ENCODE measurements at places on chromosomes 4 and X. TPM values are rescaled to one million over a fixed set of nuclear protein-coding genes. Genes with fewer than 3 reads are reported as not detected.

GRCh38 chr4:181548873-181549575 is 694.2 kb upstream of the TENM3 start:
- peak; percentile 87 for DNase-seq

GRCh38 chrX:13432414-13433297 is 112.8 kb upstream of the ATXN3L start:
- peak; percentile 99 for DNase-seq

GRCh38 chr4:171565130-171565788 is 247.9 kb upstream of the GALNTL6 start:
- DNase-seq: no peak

- DNase-seq: peak; percentile 64
These were observed 488 bp downstream of the SLC25A5 start for GRCh38 chrX:119468551-119469312.

- no peak for DNase-seq
These were observed 70.7 kb upstream of the TEX13C start for GRCh38 chrX:125248931-125249330.

DNA sequence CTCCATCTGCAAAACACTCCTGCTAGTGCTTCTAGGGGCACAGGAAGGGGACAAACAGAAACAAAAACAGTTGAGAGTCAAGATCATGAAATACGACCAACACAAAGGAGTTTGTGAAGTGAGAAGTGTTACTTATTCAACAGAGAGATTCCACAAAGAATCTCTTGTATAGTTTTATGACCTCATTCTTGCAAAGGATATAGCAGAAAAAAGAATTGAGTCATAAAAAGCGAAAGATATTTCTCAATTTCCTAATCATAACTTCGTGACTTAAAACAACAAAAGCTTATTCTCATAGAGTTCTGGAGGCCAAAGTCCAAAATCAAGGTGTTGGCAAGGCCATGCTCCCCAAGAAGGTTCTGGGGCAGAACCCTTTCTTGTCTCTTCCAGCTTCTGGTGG is 40.7 kb downstream of the TIGD4 start:
- peak; percentile 16 for DNase-seq

DNA sequence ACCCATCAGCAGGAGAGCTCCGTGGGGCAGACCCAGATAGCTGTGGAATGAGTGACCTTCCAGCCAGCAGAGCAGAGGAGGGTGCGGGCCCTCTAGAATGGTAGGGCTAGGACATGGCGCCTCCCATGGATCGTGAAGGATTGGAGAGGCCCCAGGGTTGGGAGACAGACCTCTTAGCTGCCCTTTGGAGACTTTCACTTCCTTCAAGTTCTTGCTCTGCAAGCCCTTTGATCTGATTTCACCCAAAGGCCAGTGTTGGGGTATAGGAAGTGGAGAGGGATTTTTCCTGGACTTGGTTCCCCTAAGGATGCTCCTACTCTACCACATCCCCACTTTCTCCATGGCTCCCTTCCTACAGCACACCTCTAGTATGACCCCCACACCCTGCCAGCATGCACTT is 3.0 kb downstream of the SASH3 start:
- no peak for DNase-seq

GYG2 gene
- 4.3 TPM for total RNA-seq

DNA sequence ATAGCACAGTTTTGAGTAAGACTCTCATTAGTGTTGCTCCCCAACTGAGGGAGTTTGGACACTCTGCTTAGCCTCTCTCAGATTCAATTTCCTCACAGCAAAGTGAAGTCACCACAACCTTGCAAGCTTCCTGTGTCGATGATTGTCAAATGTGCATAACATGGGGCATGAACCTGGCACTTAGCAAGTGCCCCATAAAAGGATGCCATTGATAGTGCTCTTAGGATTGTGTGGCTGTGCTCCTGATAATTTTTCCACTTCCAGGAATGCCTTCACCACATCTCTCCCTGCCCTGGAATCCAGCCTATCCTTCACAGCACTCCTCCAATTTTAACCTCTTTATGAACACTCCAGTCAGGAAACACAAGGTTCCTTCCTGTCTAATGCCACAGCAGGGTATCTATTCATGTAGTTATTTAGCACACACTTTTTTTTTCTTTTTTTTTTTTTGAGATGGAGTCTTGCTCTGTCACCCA is 309.4 kb downstream of the PPP3CA start:
- DNase-seq: no peak

RAB9A gene
- 51.8 TPM for total RNA-seq

- DNase-seq: no peak
These were observed 452.3 kb downstream of the MID1IP1 start for GRCh38 chrX:39253551-39253950.

DNA sequence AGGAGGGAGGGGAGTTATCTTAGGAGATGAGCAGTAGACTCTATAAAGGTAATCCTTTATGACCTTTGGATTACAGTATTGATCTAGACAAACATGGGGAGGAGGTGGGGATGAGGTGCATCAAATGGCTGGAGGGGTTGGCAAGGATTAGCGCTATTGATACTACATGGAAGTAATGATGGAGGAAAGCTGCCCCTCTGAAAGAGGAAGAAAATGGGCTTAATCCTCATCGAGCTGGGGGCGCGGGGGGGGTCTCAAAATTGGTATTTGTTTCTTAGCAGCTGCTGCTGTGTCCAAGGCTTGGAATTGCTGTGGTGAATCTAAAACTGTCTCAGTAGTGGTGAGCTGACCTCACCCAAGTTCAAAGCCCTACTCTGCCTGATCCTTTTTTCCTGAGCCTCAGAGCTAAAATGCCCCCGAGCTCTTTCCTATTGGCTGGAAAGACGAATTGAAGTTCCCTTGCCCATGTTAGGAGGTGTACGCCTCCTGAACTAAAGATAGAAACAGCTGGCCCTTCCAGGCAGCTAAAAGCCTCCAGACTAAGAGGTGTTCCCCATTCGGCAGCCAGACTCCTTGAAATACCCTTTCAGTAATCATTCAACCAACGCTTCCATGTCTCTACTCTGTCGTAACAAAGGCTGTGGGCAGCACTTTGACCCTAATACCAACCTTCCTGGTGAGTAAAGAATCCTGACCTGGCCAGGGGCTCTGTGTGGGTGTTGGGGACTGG is at the start of gene ITGB1BP2:
Gene ITGB1BP2, plus strand, starts transcription at position 556 of the 730 bp plus-strand sequence. Its CDS starts 57 bp downstream, at position 613.
- peak; percentile 67 for DNase-seq

EFHC2 gene
- total RNA-seq: 0.45 TPM

DIPK2B gene
- total RNA-seq: 0.16 TPM

DNA sequence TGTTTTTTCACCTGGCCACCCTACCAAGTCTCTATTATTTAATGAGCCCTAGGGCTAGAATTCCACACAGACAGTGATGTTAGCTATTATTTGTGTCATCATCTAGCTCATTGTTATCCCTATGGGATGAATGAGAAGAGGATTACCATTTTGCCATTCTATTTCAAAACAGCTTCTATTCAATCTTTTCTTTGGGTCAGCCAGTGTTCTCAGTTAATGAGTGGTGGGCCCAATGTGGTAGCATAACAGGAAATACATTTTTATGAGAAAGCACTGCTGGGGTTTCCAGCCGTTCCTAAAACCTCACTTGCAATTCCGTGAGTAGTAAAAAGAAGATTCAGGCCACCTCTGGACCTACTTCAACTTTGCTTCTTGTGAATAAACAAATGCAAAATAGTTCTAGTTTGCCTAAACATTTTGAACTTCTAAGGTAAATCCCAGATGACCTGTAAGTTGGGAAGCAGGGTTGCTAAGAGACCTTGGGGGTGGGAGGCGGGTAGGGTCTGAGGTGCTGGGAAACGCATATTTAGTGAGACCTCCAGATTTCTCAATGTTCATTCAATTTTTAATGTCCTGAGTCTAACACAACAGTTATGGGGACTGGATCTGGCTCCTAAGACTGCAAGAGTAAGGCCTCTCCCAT is 24.8 kb upstream of the CYP2U1 start:
- no peak for DNase-seq

GRCh38 chr4:44017422-44017739 is 431.2 kb downstream of the KCTD8 start:
- DNase-seq: no peak

DNA sequence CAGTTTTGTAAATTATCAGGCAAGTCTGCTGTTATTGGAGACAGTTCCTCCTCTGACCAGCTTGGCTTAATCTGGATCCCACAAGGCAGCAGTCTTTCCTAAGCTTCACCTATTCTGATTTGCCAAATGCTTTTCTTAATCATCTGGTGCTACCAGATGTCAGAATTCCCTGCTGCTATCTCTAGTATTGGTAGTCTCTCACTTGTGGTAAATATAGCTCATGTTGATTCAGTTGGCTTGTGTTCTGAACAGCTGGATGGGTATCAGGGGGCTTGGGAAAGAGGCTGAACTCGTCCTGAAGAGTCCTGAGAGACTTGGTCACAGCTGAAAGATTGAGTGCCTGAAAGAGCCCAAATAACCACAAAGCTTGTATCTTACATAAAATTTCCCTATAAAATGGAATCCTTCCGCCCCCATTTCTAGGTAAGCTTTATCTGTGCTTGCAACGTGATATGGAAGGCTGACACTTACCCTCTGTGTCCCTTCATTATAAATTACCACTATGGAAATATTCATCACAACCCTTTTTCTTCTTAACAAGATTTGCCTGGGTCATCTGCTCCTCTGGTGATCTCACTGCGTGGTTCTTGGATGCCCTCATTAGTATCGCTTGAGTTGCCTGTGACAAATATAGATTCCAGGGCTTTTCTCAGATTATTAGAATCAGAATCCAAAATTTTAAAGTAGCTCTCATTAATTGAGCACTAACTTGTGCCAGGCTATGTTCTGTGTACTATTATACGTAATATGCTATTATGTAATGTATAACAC is 104.1 kb upstream of the GPRIN3 start:
- DNase-seq: no peak

HELQ gene
- 44.8 TPM for total RNA-seq

LDB2 gene
- total RNA-seq: 85.9 TPM

DNA sequence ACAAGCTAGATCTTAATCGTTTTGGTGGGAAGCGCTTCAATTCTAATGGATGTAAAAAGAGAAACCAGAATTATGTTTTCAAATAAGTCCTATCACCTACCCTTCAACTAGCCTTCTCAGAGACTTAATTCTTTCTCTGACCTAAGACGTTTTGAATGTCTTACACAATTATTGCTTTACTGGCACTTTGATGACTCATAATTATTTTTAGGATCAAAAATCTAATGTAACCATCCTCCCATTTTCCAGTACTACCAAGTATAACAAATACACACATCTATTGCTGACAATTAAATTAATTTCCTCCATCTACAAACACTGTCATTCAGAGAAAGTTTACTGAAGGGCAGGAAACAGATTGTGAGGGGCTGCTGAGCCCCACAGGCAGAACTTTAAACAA is 108.6 kb downstream of the PPP3CA start:
- peak; percentile 70 for DNase-seq

- DNase-seq: peak; percentile 54
These were observed 70.8 kb downstream of the PTPN13 start for GRCh38 chr4:86664959-86665358.

DNA sequence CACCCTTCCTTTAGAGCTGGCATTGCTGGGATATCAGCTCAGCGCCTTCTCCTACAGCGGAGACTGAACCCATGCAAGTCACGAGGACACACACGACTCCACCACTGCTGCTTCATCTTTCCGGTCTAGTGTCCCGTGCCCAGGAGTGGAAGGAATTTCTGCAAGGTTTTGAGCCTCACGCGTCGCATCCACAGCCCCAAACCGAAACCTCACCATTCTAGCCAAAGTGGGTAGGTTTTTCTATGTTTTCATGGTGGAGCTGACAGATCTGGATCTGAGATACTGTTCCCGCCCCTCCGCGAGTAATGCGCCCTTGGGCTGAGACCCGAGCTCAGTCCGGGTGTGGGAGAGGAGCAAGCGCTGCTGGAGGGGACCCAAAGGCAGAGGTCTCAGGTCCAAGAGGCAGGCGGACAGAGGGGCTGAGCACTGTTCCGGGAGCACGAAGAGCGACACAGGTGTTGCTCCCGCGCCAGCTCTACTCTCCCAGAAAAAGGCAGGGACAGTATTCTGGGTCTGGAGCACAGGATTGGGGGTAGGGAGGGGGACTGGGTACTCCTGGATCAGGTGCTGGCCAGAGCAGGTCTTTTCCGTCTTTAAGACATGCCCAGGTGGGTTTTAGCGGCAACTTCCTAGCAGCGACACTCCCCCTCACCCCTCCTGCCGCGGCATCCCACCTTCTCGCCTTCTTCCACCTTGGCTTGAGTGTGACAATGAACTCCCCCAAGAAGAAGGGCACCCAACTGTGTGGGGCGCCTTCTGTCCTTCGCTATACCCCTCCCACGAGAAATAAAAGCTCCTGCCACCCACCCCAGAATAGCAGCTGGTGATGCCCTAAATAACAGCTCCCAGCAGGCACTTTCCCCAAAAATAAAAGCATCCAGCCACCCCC is 1.8 kb downstream of the EPHA5 start:
- peak; percentile 67 for DNase-seq

DNA sequence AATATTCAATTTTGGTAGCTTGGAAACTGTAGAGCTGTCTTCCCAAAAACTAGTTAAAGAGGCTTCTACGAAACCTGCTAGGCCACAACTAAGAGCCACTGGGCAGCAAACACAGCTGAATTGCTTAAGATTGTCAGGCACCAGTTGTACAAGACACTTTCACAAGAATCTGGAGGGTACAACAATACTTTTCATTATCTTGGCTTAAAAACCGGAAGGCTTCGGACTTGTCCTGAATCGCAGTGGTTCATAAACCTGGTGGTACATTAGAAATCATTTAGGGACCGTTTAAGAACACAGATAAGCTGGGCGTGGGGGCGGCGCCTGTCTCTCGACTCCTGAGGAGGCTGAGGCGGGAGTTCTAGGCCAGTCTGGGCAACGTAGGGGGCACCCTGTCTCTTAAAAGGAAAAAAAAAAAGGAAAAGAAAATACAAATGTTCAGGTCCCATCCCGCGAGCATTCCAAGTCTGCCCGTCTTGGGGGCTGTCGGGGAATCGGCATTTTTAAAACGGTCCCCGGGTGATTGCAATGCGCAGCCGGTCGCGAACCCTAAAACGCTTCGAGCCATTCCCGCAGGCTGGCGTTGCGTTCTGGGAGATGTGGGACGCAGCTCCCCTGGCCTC is 763 bp downstream of the PYURF start:
- peak; percentile 49 for DNase-seq

- no peak for DNase-seq
These were observed 126.9 kb downstream of the UNC5C start for GRCh38 chr4:95421869-95422268.

CHST7 gene
- 4.2 TPM for total RNA-seq

- DNase-seq: no peak
These were observed 568.0 kb downstream of the IL1RAPL1 start for GRCh38 chrX:29155286-29155685.

GRCh38 chr4:56360071-56360470 is 27.2 kb downstream of the AASDH start:
- peak; percentile 16 for DNase-seq

DNA sequence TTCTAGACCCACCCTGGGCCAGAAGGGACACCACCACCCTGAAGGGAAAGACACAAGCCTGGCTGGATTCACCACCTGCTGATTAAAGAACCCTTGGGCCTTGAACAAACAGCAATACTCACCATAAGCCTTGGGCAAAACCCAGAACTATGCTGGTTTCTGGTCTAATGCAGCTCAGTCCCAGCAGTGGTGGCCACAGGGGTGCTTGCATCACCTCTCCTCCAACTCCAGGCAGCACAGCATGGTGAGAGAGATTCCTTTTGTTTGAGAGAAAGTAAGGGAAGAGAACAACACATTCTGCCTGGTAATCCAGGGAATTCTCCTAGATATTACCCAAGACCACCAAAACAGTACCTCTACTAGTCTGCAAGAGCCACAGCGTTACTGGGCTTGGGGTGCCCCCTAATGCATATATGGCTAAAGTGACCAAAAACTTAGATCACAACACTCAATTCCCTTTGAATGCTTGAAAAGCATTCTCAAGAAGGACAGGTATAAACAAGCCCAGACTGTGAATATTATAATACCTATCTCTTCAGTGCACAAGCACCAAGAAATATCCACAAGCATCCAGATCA is 25.7 kb downstream of the RNF128 start:
- no peak for DNase-seq

FRMD7 gene
- total RNA-seq: not detected

ATP5ME gene
- 74.3 TPM for total RNA-seq

DNAAF6 gene
- not detected for total RNA-seq
